Small intestine (tissue), 16 donors: ENCODE measurements at places on chromosomes 7 and 10. TPM values are rescaled to one million over a fixed set of nuclear protein-coding genes. Genes with fewer than 3 reads are reported as not detected.

Gene MOSPD3
- 10.1 TPM for polyA plus RNA-seq

Gene ACSM6
- 0.07 TPM for polyA plus RNA-seq

Gene FXYD4
- polyA plus RNA-seq: not detected

Gene TYSND1
- 10.5 TPM for polyA plus RNA-seq

Gene NME8
- polyA plus RNA-seq: 0.12 TPM

Gene SYT15B
- polyA plus RNA-seq: 3.3 TPM

Gene TBRG4
- 44.9 TPM for polyA plus RNA-seq

Gene PTN
- polyA plus RNA-seq: 4.0 TPM

Gene CACNA2D1
- polyA plus RNA-seq: 1.4 TPM
